ENCODE measurements at places on chromosomes 11 and 22. TPM values are rescaled to one million over a fixed set of nuclear protein-coding genes. Genes with fewer than 3 reads are reported as not detected.

- no peak for DNase-seq
Measured at GRCh38 chr22:34769361-34769760, 296.6 kb upstream of the ISX start.

- DNase-seq = no peak
Measured at GRCh38 chr11:28887681-28888080, 779.5 kb downstream of the METTL15 start.

DNA sequence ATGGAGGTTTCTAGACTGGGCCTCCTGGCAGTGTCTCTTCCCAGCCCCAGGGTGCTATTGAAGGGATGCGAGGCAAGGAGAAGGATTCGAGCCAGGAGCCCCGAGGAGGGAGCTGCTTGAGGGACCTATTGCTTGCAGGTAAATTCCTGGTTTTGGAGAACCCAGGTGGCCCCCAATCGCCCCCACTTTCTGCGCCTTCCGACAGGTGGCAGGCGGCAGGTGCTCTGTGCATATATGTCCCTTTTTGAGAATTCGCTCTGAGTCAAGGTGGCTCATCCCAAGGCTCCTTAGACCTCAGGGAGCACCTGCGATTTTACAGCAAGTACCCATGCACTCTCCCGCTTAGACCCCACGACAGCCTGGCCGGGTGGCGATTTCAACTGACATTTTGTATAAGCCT, 40.3 kb upstream of the SHISAL1 start:
- no peak for DNase-seq

DNA sequence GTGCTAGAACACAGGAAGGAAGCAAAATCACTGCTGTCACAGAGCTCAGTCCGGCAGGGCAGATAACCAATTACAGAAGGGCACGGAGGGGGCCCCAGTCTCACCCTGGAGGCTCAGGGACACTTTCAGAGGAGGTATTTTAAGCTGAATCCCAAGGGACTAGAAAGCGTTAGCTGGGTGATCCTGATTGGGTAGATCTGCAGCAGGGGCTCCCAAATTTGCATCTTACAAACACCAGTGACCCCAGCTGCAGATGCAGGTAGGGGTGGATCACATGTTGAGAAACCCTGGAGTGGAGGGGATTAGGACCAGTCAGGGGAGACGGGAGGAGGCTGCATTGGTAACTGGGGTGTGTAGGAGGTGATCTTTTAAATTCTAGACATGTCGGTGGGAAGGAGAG, 91.4 kb downstream of the CSNK2A3 start:
- no peak for DNase-seq

DNA sequence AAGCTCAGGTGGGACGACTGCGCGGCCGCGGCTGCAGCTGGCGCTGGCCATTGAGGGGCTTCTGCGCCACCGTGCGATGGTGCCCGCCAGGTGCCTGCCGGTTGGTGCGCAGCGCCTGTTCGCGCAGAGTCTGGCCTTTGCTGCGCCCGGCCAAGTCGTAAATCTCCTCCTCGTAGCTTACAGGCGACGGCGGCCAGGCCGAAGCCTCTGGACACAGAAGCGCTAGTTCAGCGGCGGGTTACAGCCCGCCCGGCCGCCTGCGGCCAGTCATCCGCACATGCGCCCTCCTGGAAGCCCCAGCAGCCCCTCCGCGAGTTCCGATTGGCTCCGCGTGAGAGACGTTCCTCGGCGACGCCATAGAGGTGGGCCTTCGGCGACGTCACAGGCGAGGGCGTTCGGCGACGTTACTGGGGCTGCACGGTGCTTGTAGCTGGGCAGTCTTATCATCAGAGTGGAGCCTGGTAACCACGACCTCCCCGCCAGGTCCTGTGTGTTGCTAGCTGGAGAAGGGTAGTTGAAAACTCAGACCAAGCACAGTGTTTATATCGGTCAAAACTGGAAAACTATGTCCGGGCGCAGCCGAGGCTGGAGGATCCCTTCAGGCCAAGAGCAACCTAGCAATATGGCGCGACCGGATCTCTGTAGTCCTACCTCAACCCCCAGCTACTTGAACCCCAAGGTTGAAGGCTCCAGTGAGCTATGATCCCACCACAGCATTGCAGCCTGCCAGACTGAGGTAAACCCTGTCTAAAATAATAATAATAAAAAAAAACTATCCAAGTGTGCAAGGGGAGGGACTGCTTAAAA, 265.7 kb downstream of the OR4C45 start:
- no peak for DNase-seq

GRCh38 chr22:42396621-42397331, 35.4 kb downstream of the NFAM1 start:
- no peak for DNase-seq

DNA sequence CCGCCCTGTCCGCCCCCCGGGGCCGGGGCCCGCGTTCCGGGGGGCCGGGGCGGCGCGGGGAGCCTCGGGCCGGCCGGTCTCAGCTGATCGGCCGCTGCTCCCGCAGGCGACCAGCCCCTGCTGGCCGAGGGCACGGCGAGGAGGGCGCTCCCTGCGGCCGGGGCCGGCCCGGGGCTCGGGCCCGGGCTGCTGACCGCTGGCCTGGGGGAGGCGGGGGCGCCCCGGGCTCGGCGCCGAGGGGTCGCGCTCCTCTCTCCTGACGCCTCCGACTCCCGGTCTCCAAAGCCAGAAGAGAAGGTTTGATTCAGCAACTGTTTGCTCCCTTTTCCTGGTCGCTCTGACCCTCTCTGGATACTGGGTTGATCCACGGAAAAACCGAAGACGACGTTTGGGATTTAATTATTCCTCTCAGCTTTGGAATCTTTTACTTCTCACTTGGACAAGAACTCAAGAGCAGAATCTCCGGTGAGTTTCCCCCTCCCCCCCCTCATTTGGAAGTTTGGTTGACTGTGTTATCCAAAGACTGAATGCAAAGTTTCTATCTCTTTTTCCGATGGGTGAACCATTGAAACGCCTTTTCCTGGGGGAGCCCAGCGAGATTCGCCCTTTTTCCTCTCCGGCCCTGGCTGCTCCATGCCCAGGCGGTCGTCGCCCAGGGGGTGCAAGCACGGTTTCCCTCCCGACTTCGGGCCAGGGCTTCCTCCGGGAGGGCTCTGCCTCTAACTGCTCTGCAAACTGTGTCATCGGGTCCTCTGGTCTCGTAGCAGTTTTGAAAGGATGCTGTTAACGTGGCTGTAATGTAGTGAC, 725 bp downstream of the KDM2A start:
- DNase-seq = no peak

DNA sequence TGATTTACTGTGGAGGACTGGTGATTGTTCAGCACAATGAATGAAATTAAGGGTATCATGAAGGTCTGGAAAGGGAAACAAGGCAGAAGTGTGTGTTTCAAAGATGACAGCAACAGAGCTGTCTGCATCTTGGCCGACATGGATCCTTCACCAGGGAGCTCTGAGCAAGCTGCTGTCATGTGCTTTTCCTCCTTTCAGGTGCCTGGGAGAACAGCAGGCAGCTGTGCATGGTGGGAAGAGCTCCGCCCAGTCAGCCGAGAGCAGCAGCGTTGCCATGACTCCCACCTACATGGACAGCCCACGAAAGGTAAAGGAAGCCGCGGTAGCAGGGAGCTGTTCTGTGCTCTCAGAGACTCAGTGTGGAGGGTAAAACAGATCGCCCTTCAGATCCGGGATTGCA, 87.1 kb upstream of the YWHAH start:
- DNase-seq = no peak

DNA sequence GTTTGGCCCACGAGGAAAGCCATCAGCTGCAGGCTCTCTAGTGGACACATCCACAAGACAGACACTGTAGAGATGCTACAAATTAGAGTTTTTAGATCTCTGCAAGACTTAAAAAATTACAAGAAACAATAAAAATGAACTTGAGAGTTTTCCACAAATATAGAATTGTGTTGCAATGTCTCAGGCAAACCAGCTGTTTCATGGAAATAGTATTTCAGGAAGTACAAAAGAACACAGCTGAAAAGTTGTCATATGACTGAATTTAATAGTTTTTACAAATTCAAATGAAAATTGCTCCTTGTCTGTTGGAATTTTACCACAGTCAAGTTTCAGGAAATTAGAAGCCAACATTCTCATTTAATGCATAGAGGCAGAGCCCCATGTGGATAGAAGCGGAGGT, 184.5 kb upstream of the PITPNB start:
- DNase-seq = no peak

DNA sequence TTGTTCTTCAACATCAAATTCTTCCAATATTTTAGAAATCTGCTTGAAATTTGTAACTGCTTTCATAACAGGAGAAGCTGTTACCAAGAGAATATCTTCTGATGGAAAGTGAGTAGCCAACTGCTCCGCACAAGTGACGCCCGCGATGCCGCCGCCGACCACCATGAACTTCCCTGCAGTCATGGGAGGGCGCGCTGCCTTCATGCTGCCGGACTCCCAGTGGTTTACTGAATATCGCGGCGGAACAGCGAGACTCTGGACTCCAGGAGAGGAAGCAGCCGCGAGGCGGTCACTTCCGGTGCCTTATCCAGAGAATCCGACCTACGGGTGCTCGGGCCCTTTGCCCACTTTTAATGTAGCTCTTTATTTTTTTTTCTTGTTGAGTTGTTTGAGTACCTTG, 190.6 kb downstream of the GUCY1A2 start:
- no peak for DNase-seq

GRCh38 chr11:128860571-128861361, 6.3 kb downstream of the KCNJ1 start:
- no peak for DNase-seq

- DNase-seq = no peak
Measured at GRCh38 chr11:72753341-72754148, 1.3 kb upstream of the ARAP1 start.

DNA sequence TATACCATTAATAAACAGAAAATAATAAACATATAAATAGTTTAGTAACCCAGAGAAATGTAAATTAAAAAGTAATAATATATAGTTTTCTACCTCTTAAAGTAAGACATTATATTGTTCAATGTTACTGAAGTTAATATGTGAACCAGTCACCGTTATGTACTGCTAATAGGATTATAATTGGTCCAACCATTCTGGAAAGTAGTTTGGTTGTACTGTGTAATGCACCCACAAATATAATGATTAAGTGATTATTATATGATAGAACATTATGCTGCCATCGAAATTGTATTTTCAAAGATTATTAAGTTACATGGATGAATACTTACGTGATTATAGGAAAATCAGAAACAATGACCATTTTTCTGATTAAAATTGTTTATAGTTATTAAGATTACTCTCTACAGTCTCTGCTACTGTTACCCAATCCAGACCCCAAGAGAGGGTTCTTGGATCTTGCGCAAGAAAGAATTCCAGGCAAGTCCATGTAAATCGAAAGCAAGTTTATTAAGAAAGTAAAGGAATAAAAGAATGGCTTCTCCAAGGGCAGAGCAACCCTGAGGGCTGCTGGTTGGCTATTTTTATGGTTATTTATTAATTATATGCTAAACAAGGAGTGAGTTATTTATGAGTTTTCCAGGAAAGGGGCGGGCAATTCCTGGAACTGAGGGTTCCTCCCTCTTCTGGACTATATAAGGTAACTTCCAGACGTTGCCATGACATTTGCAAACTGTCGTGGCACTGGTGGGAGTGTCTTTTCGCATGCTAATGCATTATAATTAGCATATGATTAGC, 50.1 kb downstream of the ACER3 start:
- DNase-seq = no peak

GRCh38 chr22:40123387-40123786, 54.3 kb upstream of the TNRC6B start:
- DNase-seq = no peak

DNA sequence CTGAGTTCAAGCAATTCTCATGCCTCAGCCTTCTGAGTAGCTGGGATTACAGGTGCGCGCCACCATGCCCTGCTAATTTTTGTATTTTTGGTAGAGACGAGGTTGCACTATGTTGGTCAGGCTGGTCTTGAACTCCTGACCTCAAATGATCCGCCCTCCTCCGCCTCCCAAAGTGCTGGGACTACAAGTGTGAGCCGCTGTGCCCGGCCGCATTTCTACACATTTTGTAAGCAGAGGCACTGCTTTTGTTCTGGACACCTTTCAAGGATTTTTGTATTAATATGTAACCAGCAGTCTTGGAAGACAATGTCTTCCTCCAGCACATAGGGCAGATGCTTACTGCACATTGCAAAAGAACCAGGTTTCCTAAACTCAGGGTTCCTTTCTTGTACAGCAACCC, 11.4 kb upstream of the VSIG10L2 start:
- DNase-seq = no peak

- peak; percentile 93 for DNase-seq
Measured at GRCh38 chr11:120335908-120336640, at the start of gene ARHGEF12. ARHGEF12 (plus strand) TSS chr11:120336413; CDS start chr11:120337244, 831 bp downstream.

The SGSM1 gene
- 0.20 TPM for total RNA-seq

The GRM5 gene
- total RNA-seq = under 0.01 TPM

The CYP2D6 gene
- 0.14 TPM for total RNA-seq

The TYR gene
- not detected for total RNA-seq

The CASP12 gene
- total RNA-seq = 1.3 TPM

The DGAT2 gene
- 0.49 TPM for total RNA-seq

The UPK3A gene
- total RNA-seq = not detected
